Vagina (tissue), 2 donors: ENCODE measurements at places on chromosomes 12 and 14.

GRCh38 chr12:94803939-94804338 is 153.6 kb upstream of the TMCC3 start:
- no peak for DNase-seq

DNA sequence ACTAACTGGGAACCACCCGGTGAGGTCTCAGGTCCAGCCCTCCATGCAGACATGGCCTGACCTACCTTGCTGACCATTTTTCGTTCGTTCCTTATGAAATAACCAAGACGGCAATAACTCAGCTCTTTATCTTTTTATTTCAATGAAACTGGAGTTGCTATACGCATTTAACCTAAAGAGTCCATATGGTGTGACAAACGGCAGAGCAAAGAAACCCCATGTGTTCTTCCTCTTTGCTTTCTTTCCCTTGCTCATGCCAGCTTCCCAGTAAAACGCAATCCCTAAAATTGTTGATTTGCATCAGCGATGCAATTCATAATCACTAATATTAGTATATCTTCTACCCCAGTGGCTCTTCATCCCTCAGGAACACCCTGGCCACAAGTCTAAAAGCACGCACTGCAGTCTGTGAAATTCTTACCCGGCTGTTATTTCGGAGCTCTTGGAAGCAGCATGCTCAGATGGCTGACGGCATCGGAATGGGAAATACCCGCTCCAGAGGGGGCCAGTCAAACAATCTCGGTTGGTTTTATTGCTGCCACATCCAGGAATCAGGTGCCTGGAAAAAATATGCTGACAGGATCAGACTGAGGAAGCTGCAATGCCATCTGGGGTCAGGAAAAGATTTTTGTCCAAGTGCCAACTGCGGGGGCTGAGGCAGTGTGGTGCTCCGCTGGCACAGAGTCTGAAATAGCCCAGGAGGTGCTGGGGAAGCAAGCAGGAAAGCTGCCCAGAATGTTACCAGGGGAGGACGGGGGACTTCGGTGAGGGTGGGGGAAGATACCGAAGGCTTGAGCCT is 28.2 kb upstream of the KCNA1 start:
- no peak for DNase-seq

- no peak for DNase-seq
Measured at GRCh38 chr12:83186419-83186818, 499.7 kb downstream of the TMTC2 start.

DNA sequence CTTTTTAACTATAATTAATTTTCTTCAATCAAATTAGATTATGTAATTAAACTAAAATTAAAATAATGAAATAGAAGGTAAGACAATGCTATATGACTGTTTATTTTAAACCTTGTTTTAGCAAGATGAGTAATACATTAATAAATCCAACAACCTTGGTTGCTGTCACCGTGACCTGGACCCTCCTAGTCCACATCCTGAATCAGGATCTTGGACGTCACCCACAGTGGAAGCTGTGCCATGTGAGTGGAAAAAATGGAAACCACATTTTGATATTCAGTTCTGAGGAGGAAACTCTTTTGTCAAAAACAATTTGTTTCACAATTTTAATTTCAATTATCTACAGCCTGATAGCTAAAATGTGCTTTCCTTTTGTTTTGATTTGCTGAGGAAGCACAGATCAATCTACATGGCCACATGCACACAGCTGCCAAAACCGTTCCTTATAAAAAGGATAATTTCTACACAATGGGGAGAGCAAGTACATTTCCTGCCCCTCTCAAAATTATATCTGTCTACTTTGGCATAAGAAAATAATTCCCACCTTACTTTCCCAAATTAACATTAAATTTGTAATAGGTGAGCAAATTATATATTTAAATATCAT is 255.5 kb downstream of the RASSF9 start:
- DNase-seq, result no peak

- no peak for DNase-seq
Measured at GRCh38 chr14:50529288-50530179, 2.8 kb downstream of the MAP4K5 start.

GRCh38 chr12:109462868-109463692 is 14.0 kb downstream of the KCTD10 start:
- DNase-seq, result no peak

DNA sequence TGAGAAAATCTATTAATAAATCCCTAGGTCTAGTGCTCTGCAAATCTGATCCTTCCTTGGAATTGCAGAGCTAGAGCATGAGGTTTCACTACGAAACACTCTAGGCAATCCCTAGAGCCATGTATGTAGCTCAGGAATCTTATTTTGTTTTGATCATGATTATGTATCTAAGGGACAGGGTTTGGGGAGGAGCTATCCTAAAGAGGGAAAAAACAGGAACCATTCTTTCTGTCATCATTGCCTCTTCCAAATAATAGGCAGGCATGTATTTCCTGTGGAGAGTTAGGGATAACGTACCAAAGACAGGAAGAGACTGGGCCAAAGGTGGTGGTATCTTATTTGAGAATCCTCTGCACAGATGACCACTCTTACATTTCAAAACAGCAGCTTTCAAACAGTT is 88.8 kb upstream of the GTF2A1 start:
- DNase-seq, result no peak

- no peak for DNase-seq
Measured at GRCh38 chr12:120799243-120800045, 73.8 kb downstream of the ACADS start.

- DNase-seq, result no peak
Measured at GRCh38 chr12:53476769-53477209, 22.5 kb downstream of the MAP3K12 start.
